Omental fat pad (tissue), 4 donors: ENCODE measurements at places on chromosomes 1 and 21. TPM values are rescaled to one million over a fixed set of nuclear protein-coding genes. Genes with fewer than 3 reads are reported as not detected.

DNA sequence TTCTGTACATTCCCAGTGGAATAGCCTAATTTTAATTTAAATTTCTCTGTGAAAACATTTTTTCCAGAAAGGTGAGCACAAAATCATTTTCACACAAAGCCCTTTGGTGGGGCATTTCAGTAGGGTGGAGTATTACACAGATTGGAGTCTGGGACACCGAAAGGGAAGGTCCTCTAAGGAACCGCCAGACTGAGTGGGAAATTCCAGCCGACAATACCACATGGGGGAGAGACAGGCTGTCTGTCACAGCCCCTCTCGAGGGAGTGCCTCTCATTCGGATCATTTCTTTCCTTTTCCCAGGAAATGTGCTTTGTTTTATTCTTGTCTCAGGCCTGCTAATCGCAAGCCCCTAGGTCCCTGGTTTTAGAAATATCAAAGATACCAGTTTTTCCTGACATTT is 150.6 kb upstream of the HOOK1 start:
- no peak for DNase-seq

DNA sequence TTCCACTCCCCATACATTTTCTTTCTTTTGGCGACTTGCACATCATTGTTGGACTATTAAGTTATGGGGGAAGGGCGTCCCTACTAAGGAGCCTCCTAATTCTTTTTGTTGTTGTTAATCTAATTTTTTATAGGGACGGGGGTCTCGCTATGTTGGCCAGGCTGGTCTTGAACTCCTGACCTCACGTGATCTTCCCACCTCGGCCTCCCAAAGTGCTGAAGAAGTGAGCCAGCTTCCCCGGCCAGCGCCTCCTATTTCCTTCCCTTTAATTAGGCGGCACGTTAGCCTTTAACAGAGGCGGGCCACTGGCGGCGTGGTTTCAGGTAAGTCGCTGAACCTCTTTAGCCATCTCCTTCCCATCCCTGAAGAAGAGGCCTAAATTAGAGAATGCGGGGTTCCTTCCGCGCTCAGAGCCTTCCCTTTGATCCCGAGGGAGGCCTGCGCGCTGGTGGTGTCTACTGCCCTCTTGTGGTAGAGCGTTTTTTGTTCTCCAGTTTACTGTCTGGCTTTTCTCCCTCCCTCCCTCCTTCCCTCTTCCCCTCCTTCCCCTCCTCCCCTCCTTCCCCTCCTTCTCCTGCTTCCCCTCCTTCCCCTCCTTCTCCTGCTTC is 38.1 kb downstream of the TNFRSF9 start:
- no peak for DNase-seq

- DNase-seq: no peak
Observed at GRCh38 chr1:8448911-8449661, 131.2 kb downstream of the SLC45A1 start.

The CD84 gene
- 16.2 TPM for total RNA-seq

The PSRC1 gene
- 1.9 TPM for total RNA-seq

The HES3 gene
- total RNA-seq: not detected

The RIPK4 gene
- 2.5 TPM for total RNA-seq
